ENCODE measurements at places on chromosomes 13 and 19.

DNA sequence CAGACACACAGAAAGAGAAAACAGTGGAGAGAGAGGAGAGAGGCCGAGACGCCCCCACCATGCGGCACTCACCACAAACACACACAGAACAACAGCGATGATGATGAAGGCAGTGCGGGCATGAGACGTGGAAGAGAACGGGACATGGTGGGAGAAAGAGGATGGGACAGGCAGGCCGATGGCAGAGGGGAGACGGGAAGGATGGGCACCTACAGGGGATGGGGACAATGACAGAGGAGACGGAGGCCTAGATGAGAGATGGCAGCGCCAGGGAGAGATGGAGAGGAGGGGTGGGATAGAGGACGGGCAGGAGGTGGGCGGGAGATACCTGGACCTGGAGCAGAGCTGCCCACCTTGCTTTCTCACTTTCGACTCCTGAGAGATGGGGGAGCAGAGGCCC lies 1.1 kb upstream of the KLK14 start:
- no peak for DNase-seq

DNA sequence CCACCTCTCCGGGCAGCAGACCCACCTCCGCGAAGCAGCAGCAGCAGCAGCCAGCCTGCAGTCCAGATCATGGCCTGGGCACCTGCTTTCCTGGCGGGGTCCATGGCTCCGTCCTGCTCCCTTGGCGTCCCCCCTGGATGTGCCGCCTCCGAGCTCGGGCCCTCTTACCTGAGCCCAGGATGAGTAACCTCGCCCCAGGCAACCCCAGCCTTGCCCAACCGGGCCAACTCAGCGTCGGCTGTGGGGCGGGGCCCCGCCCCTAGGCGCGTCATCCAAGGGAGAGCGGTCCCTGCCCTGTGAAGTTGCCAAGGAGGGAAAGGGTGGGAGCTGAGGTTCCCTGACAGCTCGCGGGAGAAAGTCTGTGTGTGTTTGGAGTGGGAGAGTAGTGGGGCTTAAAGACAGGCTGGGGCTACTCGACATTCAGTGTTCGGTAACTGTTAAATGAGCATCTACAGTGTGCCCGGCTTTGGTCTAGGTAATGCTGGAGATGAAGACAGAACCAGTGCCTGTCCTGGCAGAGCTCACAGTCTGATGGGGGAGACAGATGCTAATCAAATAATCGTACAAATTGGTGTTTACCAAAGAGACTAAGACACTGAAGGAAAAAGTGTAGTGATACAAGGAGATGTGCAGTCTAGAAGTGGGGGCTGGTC lies at the start of gene LYPD3:
Gene LYPD3, minus strand, starts transcription at position 141 of the 653 bp plus-strand sequence. Its CDS starts 37 bp downstream, at position 104.
- DNase-seq, result no peak

DNA sequence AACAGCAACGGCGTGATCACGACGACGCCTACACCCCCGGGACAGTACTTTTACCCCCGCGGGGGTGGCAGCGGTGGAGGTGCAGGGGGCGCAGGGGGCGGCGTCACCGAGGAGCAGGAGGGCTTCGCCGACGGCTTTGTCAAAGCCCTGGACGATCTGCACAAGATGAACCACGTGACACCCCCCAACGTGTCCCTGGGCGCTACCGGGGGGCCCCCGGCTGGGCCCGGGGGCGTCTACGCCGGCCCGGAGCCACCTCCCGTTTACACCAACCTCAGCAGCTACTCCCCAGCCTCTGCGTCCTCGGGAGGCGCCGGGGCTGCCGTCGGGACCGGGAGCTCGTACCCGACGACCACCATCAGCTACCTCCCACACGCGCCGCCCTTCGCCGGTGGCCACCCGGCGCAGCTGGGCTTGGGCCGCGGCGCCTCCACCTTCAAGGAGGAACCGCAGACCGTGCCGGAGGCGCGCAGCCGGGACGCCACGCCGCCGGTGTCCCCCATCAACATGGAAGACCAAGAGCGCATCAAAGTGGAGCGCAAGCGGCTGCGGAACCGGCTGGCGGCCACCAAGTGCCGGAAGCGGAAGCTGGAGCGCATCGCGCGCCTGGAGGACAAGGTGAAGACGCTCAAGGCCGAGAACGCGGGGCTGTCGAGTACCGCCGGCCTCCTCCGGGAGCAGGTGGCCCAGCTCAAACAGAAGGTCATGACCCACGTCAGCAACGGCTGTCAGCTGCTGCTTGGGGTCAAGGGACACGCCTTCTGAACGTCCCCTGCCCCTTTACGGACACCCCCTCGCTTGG lies 966 bp downstream of the JUNB start:
- DNase-seq, result peak; percentile 76

DNA sequence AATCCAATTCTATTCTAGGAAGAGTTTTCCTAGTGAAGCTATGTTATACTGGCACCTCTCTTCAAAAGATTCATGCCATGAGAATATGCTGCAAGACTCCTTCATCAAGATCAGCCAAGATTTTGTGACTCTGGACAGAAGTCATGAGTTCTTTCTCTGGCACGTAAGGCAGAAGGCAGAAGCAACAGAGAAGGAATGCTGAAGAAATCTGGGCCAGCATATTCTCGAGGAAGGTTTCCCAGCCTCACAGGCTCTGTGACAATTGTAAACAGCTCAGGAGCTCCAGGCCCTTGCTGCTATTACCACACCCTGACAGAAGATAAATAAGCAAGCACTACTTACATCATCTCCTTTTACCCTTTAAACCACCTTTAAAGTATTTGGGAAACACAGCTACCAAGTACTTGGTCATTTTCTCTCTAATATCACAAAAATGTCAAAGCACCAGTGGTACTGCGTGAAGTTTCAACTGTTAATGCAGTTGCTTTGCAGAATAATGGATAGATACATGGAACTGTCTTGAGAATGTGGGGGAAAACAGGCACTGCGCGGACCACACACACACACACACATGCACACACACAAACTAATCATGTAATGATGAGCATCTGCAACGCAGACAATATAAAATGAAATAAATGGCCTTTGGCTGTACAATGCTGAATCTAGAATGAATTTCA lies 55.4 kb downstream of the INTS6 start:
- DNase-seq, result no peak

DNA sequence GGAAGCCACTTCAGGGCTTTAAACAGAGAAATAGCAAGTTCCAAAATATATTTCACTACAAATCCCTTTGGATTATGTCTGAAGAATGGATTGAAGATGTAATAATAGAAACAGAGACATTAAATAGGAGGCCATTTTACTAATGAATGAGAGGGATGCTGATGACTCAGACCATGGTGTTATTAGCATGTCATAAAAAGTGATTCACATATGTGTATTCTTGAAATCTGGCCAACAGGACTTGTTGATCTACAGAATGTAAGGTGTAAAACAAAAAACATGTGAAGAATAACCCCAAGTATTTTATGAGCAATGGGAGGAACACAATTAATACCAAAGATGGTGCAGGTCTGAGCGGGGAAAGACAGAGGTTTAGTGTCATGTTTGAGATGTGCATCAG lies 873.7 kb downstream of the SLITRK5 start:
- no peak for DNase-seq

DNA sequence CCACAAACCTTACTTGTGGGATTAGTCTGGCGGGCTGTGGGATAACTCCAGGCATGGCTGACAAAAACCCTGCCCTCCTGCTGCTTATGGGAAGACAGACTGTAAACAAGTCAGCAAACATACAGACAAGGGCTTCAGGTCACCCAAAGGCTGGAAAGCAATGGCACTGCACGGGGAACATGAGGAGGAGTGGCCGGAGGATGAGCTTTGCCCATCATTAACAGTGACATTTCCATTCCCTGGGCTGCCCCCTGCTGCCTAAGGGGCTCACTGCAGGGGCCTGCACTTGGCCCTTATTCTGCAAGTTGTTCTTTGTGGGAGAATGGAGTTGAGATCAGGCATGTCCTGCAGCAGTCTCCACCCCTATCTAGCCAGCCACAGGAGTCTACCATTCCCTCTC lies 91.3 kb downstream of the UQCRFS1 start:
- no peak for DNase-seq

DNA sequence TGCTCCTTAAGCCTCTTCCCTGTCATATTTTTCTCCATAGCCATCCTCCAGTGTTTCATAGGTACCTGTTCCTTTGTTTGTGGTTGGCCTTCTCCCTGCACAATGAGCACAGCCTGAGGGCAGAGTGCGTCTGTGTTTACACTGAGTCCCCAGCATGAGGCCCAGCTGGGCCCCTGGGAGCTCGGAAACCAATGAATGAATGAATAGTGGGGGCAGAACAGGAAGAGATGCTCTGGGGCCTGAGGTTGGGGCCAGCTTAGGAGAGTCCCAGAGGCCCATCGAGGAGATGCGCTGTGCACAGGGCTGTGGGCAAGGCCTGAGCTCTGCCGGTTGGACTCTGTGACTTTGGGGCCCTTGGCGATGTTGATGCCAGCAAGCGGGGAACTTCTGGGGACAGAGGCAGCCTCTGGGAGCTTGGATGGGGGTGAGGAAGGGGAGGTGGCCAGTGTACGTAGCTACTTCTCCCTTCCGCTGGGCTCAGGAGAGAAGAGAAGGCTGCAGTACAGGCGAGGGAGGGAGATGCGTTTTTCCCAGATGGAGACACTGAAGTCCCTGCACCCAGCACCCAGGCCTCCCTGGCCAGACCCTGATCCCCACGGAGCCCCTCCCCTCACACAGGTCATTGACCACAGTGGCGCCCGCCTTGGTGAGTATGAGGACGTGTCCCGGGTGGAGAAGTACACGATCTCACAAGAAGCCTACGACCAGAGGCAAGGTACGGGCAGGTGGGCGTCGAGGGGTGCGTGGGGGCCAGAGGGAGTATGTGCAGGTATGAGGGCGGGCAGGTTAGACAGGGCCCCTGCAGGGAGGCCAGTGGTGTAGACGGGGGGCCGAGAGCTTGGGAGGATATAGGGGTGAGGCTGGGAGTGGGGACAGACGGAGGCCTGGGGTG lies 5.1 kb downstream of the TBCB start:
- DNase-seq, result no peak

DNA sequence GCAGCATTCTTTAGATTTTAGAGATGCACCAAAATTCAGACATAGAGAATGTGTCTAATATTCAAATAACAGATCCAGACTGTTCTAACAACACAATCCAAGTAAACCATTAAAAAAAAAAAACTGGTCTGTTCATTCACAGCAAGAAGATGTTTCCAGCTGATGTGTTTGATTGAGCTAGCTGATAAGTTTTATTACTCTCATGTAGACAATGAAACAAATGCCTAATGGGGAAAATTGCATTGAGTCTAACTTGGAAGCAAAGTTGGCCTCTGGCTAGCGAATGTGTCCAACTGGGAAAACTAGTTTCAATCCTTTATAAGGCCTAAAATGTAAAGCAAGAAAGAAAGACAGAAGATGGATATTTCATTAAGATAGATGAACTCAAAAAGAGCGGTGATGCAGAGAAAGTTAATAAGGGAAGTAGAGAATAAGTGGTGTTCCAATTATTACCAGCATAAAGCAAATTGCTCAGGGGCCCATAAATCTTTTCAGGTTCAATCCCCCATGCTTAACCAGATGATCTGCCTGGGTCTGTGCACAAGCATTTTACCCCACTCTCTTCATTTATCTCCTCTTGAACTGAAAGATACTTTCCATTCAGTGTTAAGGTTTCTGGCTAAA lies 54.2 kb downstream of the PCDH9 start:
- no peak for DNase-seq

DNA sequence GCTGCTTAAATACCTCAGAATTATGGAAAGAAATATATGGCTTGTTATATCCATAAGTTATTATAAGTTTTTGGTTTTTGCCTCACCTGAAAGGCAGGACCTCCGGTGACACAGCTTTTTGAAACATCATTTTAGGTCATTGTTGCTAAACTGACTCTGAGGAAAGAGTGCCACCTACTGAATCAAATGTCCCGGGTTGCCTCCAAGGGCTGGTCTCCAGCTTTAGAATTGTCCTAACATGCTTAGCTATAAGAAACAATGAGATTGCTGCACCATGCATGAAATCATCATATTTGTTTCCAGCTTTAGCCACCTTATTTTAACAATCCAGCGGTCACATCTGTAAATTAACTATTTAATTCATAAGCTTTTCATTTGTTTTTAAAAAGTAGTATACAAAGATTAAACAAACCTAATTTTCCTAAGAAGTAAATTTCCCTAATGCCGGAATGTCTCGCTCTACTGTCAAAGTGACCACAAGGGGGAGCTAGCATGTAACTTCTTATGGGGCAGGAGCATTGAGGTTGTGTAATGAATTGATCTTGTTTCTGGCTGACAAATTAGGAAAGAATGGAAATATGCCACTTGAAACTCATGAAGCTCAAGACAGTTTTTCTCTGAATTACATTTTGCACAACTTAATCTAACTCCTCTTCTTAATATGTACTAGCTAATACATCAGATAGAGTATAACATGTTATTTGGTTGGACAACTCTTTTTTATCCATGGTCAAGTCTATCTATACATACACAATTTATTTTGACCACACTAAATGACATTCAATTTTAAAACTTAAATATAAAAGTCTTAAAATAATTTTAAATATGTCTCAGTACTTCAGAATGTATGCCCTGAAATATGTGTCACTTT lies 6.7 kb upstream of the PCDH17 start:
- peak; percentile 45 for DNase-seq

DNA sequence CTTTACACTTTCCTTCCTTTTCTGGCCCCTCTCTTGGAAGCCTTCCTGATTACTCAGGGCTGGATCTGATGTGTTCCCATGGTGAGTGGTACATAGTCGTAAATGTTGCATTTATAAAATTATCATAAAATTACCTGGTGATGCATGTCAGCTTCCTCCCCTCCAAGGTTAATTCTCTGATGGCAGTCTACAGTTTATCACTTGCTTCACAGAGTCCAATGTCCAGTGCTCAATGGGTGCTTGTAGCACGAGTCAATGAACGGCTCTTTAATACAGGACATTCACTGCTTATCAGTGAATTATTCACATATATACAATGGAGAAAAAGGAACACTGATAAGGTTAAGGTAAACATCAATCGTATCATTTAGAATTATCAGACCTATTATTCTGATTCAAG lies 27.0 kb upstream of the OXGR1 start:
- no peak for DNase-seq

DNA sequence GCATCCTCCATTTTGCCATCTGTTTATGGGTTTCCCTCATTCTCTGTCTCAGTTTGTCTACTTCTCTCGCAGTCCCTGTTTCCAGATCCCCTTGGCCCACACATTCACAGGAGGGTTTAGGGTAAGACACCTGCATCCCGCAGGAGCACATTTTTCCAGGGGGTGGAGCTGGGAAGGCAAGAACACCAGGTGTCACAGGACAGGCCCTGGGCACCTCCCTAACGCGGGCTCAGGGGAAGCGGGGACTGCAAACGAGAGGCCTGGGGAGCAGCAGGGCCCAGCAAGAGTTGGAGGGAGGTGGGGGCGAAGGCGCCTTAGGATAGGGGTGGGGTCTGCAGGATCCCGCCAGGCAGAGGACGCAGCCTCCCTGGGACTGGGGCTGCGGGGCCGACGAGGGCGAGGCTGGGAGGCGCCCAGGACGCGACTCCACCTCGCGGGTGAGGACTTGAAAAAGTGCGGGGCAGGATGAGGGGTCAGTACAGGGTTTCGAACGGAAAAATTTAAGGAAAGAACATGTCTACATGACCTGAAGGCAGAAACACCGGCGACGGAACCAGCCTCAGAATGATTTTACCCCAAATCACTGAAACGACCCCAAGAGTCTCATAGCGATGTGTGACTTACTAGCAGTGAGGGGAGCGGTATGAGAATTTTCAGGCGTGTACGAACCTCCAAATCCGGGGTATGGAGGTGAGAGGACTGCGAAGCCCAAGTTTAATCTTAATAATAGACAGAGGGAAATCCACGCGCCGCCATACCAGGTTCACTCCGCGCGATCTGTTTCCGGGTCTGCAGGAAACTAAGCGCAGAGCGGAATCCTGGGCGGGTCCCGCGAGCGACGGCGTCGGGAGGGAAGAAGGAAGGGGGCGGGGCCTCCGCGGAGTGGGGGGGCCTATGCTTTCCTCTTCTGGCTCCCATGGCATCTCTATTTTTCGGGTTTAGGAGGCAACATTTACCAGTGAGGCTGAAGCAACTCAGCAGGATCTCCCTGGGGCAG lies 7.1 kb upstream of the ERVV-2 start:
- DNase-seq, result no peak
